ENCODE measurements at places on chromosomes 12 and 14.
A peak's percentile ranks its signal among the peaks of the same experiment; 100 is the strongest.

DNA sequence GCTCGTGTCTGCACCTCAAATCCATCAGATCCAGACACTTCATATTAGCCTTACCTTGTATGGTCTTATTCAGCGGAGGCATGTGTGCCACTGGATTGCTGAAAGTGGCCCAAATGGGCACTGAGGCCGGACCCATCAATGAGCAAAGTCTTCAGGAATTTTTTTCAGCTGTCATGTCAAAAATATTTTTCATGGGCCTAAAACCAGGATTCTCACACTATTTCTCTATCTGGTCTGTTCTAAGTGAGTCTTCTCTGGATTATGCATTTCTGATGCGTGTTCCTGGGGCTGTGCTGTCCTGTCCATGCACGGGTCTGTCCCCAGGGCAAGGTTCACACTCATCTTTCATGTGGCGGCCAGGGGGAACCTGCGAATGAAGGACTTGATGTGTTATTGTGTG is 94.6 kb downstream of the KCNA5 start:
- DNase-seq: no peak

DNA sequence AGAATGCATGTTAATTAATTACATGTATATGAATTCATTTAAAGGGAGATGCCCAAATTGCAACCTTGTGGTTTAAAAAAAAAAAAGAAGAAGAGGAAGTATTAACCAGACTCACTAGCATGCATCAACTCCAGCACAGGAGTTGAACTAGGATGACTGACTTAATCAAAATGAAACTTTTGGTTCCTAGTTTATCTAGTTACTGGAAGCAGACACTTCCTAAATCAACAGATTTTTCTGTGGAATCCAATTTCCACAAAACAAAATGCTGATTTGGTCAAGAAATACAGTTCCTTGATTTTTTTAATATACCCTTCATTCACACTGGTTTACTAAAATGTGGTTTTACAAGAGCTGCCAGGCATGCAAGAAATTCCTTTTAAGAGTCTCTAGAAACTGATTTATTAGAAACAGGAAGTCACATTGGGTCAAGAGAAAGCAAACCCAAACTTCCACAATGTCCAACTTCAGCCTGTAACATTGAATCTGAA is 41.6 kb downstream of the ITPR2 start:
- DNase-seq: no peak

DNA sequence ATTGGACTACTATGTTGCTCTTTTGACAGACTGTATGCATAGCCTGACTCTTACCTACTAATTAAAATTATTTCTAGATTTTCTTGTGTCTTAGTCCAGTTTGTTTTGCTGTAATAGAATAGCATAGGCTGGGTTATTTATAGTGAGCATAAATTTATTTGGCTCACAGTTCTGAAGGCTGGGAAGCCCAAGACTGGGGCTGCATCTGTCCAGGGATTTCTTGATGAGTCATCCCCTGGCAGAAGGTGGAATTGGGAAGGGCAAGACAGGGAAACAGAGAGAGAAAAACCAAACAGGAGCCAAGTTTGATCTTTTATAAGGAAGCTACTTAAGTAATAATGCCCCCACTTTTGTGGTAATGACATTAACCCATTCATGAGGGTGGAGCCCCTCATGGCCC is 759.2 kb upstream of the LRFN5 start:
- no peak for DNase-seq

DNA sequence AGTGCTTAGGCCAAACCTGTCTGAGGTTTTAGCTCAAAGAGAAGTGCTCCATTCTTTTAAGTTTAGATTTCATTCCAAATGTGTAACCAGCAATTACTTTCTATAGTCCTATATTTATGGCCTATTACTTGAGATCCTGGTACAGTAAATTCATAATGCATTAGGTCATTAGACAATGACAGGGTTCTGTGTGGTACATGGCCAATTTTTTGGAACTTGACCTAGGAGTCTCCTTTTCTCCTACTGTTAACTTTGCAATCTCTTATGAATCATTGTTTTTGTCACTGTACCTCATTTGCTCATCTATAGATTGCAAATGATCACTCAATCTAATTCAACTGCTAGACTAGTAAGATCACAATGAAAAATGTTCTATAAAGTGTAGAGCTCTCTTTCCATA is 136.7 kb downstream of the PDE3A start:
- no peak for DNase-seq

- no peak for DNase-seq
These were observed 474.8 kb upstream of the TBX3 start for GRCh38 chr12:115158816-115159215.

DNA sequence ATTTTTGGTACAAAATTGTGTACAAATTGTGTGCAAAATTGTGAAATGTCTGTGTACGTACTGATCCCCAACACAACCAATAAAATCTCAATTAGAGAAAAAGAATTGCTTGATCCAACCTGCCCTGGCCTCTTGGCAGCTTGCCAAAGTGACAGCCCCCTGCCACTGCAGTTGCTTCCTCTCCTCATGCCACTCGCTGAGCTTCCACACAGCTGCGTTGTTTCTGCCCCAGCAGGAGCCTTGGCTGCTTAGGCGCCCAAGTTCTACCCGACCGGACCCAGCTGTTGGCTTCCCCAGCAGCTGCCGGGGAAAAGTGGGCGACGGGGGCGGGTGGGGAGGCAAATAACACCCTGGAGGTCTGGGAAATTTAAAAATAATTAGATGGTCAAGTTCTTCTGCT is 171.8 kb upstream of the ATF7IP start:
- DNase-seq: peak; percentile 12

- DNase-seq: no peak
These were observed 153.7 kb downstream of the PCNX1 start for GRCh38 chr14:71060825-71061455.

DNA sequence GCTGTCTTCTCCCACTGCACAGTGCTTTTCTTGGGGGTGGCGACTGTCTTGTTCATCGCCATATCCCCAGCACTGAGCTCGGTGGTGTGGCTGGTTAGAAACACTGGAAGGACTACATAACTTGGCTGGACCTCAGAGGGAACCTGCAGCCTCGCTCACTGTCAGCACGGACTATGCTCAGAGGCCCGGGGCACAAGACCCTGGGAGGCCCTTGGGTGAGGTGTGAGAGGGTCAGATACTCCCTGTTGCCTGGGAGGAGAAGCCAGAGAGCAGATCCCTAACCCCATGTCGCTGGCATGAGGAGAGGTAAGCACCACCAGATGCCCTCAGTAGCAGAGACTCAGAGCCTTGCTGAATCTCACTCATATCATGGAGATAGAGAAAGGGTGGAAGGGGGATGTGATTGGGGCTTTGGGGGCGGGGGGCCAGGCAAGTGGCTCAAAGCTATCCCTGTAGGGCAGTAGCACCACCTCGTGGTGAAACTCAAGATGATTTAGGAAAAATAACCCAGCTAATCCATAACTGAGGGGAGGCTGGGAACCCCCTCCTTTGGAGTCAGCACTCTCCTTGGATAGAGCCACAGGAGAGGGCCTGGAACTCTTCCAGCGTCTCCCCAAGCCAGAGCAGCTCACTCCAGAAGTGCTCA is 18.7 kb upstream of the HDAC7 start:
- DNase-seq: no peak

Data from NCI-H2081 treated with DMSO at 0.1 percent for 48 hours (cell line).